Activated T-helper 2 cell treated with anti-CD3 and anti-CD28 coated beads, Interferon-gamma antibody, Interleukin-2, Interleukin-4, amounts not matched to agents 10 μg/mL and 5 μg/mL and 100 μg/mL, durations not matched to agents 14 hours and 24 hours and 36 hours (primary cell): ENCODE measurements at places on chromosomes 2 and 18.
A peak's percentile ranks its signal among the peaks of the same experiment; 100 is the strongest.

GRCh38 chr2:42755191-42755880 lies 8.6 kb downstream of the OXER1 start:
- DNase-seq = no peak

GRCh38 chr2:216632346-216632951 lies 771 bp upstream of the IGFBP2 start:
- no peak for DNase-seq

GRCh38 chr2:68653538-68653982 lies 10.2 kb downstream of the PROKR1 start:
- DNase-seq = peak; percentile 56

DNA sequence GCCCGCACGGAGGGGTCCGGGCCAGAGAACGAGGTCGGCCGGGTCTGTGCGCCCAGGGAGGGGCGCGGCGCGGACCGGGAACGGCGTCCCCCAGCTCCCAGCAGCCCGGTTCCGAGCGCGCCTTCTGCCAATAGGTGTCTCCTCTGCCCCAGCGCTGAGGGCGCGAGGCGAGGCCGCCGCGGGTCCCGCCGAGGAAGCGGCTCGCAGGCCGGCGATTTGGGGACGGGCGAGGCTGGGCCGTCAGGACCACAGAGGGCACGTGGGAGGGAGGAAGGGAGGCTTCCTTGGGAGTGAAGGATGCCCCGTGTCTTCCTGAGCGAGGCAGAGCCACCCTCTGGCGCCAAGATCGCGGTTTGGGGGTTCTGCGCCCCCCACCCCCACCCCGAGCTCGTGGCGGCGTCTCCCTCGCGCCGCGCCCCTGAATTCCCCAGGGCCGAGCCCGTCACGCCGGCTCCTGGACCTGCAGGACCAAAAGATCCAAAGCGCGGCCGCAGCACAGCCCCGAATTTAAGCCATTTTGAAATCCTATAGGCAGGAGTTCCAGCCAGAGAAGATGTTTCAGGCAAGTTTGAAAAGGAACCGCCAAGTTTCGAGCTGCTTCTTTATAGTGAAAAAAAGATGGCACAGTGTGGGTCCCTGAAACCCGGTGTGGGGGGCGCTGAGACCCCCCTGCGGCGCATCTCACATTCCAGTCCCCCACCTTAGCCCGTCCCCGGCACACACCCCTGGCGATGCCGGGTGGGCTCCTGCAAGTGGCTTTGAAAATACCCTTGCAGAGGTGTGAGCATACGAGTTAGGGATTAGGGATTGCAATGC lies 909 bp downstream of the NFATC1 start:
- DNase-seq = no peak

GRCh38 chr2:175792199-175792598 lies 209.9 kb downstream of the LNPK start:
- DNase-seq = no peak

DNA sequence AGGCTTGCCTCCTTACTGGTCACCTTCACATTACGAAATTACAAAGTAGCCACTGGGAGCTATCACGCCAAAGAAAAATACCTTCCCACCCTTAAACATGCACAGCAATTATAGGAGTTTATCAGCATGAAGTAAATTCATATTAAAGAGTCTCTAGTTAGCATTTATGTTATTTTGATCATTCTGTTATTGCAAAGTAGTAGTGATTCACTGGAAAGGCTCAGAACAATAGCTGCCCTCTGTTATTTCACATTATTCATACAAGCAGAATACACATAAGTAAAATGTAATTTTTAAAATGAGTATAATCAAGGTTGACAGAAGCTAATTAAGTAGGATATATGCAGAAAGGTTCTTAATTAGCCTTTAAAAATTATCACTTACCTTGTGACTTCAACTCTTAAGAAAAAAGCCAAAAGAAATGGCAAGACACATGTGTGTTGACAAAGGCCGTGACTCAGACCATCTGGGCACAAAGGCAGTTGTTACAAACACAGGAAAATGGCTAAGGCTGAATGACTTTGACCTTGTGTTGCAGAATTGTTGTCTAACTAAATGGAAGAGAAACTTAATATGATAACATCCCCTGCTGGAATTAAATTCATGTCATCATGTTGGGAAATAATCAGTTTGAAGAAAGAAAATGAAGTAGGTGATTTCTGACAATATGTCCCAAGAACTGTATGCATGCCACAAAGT lies 108.3 kb downstream of the ARL6IP6 start:
- no peak for DNase-seq

DNA sequence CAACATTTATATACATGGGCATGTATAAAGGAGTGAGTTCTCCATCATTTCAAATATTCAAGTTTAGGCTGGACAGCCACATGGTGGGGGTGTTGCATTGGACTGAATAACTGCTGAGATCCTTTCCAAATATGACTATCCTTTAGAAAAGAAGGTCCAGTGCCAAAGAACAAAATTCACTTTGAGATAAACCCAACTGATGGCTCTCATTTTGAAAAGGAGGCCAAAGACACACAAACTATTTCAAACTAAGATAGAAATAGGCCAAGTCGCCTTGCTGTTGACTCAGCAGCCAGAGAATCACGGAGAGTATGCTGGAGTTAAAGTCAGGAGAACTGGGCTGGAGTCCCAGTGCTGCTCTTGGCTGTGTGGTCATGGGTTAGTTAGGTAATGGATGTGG lies 204.5 kb upstream of the LRATD1 start:
- no peak for DNase-seq

GRCh38 chr2:233489666-233490065 lies 76.9 kb downstream of the USP40 start:
- no peak for DNase-seq

- DNase-seq = no peak
Measured at GRCh38 chr2:61005736-61006135, 11.8 kb upstream of the PEX13 start.

GRCh38 chr2:37377187-37377532 lies 32.7 kb downstream of the QPCT start:
- no peak for DNase-seq

DNA sequence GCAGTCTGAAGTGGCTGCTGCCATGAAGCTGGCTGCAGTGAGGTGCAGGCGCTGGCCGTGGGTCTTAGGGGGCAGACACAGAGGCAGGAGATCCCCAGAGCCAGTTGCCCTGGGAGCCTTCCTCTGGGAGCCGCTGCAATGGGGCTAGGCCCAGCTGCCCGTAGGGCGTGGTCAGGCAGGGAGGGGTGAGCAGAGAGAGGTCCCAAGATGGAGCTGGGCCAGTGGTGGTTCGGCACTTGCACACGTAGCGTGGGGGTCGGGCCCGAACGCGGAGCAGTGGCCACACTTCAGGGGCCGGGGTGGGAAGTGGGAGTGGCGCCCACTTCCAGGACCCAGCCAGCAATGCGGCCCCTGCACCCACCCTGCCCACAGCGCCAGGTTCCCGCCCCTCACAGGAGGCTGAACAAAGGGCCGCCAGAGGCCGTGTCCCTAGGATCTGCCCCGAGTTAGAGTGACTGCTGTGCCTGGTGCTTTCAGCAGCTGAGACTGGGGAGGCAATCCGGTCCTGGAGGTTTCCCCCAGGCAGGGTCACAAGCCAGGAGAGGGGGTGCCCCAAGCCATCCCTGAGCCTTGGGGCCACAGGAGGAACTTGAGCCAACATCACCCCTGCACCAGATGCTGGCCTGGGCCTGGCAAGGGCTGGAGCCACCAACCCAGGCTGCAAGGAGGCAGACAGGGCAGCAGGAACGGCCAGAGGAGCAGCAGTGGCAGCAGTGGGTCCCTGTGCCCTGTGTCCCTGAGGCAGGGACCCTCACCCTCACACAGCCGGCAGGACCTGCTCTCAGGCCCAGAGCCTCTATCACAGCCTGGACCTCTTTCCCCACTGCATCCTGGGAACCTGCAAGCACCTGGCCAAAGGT lies 21.3 kb upstream of the SP140L start:
- DNase-seq = no peak

DNA sequence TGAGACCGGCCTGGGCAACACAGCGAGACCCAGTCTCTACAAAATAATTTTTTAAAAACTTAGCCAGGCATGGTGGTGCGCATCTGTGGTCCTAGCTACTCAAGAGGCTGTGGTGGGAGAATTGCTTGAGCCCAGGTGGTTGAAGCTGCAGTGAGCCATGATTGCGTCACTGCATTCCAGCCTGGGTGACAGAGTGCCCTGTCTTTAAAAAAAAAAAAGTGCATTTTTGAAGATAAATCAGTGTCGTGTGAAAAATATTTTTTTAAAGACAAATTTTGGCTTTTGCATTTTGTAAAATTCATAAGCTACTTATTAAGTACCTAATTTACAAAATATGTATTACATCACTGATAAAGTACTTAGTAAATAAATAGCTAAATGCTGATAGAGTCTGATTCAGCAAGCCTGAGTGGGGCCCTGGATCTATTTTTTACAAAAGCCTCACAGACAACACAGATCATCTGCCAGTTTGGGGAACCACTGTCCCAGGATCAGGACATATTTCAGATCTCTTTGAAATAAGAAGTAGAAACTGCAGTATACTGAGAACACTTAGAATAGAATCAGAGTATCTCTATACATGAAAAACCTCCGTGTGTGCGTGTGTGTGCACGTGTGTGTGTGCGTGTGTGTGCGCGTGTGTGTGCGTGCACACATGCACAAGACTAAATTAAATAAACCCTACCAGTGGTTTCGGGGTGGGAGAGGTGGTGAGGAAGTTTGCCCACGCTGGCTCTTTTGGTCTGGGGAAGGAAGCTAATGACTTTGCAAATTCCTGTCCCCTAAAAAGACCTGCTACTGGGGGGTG lies 61.6 kb downstream of the AAK1 start:
- no peak for DNase-seq

- DNase-seq = no peak
Measured at GRCh38 chr2:183243758-183244157, 119.5 kb downstream of the NUP35 start.

GRCh38 chr2:235011607-235011928 lies 59.8 kb downstream of the SH3BP4 start:
- no peak for DNase-seq

- DNase-seq = no peak
Measured at GRCh38 chr18:68714366-68714711, 569 bp downstream of the TMX3 start.

GRCh38 chr18:54551590-54551989 lies 39.5 kb upstream of the DYNAP start:
- DNase-seq = no peak

GRCh38 chr2:191892391-191892790 lies 45.5 kb upstream of the CAVIN2 start:
- no peak for DNase-seq

DNA sequence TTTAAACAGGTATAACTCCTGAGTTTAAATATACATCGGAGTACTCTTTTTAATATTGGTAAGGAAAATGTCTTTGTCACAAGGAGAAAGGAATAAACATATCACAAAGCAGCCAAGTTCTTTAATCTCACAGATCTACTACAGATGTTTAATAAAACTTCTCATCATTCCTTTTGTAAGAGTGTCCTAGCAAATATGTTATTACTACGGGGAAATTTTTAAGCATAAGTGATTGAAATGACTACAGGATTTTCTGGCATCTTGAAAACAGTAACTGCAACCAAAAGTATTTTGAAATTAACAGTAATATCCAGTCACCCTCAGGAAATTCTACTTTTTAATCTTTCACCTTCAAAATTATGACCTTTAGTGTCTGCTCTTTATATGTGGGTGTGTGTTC lies 403.1 kb downstream of the IRS1 start:
- no peak for DNase-seq

- DNase-seq = no peak
Measured at GRCh38 chr2:18378020-18378653, 182.3 kb downstream of the RDH14 start.

DNA sequence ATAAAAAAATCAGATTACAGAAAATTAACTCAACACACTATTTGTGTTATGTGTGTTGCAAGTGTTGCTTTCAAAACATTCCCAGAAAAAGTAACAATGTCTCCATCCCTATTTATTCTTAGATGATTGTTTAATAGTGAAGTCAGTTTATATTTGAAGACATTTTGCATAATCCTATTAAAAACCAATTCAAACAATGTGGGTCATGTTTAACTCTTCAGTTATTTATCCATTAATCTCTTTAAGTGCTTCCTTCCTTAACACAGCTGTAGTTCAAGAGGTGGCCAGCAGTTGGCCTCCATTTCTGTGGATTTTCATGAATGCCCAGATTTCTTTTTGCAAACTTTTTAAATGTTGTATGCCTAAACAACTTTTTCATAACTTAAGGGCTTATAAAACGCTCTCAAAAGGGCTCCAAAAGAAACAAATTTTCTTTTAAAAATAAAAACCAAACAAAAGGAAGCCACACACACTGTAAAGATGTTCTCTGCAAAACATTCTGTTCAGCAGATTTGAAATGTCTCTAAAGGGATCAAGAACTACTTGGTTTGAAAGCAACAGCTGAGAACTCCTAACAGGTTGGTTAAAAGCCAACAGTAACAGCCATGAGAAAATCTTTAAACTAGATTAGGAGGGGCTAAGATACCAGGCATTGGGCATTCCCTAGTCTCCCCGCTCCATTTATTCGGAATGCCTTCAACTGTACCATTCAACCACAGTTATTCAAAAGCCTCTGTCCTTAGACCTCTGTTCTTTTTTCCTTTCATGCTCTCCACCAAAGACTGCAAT lies 71.5 kb downstream of the THADA start:
- no peak for DNase-seq

DNA sequence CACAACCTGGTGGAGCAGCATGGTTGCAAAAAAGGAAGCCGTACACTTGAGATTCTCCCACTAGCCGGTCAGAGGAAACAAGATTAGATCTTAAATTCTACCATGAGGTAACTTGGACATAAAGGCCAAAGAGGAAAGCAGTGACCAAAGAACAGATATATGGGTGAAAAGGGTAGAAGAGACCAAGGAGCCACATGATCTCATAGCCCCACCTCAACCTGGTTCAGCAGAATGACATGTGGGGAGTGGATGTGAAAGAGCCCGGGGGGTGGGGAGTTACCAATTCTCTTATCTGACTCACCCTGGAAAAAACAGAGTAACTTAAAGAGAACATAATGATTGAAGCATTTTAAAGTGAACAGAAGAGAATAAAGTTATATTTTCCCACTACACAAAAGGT lies 683.0 kb downstream of the DSC3 start:
- no peak for DNase-seq

DNA sequence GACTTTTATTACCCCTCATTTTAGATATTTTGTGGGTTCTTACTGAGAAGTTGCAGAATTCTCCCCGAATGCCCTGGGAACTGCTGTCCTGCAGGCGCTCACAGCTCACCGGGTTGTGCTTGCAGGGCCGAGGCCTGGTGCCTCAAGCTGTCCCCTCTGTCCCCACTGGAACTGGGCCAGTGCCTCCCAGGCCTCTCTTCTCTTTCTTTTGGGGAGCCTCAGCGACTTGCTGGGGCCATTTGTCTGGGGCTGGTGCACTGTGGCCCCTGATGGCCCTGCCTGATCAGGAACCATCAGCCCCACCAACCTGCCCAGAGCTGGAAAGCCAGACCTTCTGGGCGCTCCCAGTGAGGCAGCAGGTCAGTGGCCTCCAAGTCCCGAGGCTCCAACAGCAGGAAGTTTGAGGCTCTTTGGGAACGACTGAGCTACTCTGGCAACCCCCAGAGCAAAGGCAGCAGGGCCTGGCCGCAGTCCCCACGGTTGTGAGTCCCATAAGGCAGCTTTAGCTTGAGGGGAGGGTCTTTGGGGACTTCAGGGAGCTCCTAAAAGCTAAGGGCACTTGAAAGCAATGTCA lies 14.7 kb upstream of the NEU4 start:
- no peak for DNase-seq
